ENCODE measurements at places on chromosomes 7 and 10.
A peak's percentile ranks its signal among the peaks of the same experiment; 100 is the strongest.

- DNase-seq = no peak
Observed at GRCh38 chr10:4511509-4511908, 314.5 kb upstream of the AKR1E2 start.

DNA sequence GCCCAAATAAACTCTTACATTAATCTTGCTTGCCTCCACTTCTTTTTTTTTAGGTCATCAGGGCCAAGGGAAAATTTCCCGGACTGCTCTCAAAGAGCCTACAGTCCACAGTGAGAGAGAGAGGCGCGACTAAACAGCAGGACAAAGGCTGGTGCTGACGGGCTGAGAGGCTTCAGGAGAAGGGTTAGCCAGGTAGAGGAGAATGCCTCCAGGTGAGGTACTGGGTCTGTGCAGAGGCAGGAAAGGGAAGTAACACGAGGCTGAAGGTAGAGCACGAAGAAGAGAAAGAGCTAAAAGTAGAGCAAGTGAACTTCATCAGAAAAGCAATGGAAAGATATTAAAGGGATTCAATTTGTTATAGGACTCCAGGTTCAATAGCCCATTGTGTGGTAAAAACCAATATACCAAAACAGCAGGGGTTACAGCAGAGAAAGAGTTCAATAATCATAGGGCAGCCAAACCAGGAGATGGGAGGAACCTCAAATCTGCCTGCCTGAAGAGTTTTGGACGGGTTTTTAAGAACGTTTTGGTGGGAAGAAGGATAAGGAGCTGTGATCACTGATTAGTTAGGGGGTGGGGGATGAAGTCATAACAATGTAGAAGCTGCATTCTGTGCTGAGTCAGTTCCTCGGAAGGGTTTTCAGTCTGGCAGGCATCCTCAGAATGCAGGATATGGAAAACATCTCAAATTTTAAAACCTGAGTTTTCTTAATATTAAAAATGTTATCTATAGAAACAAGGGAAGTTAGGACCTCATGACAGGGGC, 171.5 kb downstream of the AKR1D1 start:
- DNase-seq = no peak

DNA sequence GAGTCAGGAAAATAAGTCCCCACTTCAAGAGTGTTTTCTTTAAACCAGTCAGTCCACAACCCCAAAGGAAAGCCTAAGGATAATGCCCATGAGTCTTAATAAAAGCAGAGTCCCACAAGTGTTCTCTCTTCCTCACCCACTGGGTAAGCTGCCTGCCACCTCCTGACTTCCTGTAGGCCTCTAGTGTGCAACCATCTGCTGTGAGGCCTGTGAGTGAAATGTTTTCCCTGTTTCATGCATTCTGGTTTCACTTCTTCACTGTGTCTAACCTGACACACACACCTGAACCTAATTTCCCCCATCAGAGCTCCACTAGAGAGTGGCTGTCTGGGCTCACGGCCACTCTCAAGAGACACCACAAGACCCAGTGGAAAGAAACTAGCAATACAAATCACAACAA, 38.9 kb upstream of the GDF10 start:
- no peak for DNase-seq

GRCh38 chr10:129058664-129059155, 408.3 kb upstream of the MGMT start:
- DNase-seq = no peak

DNA sequence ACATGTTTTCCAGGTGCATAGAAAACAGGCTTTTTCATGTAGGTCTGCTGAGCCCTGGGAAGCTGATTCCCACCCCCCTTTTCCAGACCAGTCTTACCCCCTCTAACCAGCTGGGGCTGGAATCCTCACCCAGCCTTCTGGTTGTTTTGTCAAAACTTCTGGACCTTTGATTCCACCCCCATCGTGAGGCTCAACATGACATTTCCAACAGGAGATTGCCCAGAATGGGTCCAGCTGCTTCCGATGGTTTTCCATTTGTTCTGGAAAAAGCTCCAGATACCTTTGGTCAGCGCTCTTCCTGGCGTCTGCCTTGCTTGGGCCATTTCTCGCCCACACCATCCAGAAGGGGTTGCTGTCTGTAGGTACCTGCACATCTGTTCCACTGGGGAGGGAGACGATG, 41.5 kb downstream of the MINDY4 start:
- no peak for DNase-seq

DNA sequence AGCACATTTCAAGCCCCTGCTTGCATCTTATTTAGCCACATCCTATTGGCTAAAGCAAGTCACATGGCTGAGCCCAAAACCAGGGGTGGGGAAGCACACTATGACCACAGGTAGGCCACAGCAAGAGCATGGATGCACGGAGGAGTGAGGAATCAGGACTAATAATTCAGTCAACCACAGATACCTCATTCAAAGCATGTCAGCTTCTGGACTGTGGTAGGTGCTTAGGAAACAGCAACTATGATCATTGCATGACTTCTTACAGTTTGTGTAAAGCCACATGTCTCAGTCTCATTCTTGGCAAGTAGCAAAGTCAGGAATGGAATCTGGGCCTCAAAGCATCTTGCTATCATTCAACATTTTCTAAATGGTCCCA, 79.0 kb upstream of the EMX2 start:
- no peak for DNase-seq

DNA sequence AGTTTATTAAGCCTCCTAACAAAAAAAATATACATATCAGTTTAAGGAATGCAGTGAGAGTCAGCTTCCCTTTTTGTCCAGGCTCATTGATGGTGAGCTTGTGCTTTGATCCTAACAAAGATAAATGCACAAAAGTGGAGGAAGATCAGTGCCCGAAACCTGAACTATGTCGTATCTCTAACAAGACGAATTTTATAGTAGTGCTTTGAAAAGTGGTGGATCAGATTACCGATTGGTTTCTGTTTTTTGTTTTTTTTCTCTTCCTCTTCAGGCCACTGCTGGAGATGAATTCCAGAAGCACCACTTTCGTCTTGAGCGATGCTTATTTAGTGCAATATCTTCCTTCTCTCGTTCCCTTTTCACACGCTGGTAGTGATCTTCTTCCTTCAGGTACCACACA, 72.8 kb downstream of the RHOBTB1 start:
- no peak for DNase-seq

DNA sequence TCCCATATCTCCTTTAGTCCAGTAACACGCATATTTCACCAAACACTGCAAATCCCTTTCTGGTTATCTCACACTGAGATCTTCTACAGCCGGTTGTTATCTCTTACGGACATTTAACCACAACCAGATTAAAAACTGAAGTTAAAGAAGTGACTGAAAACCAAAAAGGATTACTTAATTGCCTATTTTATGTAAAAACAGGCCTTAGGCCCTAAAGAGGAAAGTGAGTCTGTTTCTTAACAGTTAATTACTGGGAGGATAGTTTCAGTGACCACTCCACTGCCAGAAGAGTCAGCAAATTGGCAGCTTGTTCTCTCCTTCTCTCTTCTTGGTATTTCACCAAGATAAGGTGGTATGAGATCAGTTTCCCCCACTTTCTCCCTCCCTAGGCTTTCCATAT, 161.9 kb upstream of the MEOX2 start:
- DNase-seq = no peak

DNA sequence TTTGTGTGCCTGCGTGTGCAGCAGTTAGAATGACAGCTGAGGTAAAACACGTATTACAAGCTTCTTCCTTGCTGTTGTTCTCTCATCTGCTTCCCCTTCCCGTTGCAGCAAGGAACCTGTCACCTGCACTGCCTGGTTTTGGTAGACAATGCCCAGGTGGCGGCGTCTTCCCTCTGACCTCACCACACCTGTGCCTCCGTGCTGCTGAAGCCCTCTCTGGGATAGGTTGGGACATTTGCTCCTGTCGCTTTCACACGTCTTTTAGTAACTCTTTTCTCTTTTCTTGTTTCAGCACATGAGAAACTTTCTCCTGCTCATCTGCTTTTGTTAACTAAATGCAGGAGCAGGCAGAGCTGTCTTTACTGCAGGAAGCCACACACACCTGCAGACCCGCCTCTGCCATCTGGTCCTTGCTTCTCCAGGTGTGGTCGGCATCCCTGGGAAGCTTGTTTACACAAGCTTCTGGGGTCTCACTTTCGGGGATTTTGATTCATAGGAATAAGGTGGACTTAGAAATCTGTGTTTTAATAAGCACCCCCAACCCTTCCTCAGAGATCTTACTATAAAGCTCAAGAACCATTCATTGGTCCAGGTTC, 60.7 kb upstream of the EXOC6 start:
- DNase-seq = no peak

- no peak for DNase-seq
Observed at GRCh38 chr10:12597788-12598765, 248.7 kb downstream of the CAMK1D start.

- DNase-seq = no peak
Observed at GRCh38 chr10:80542053-80542452, 4.4 kb downstream of the SH2D4B start.

- DNase-seq = no peak
Observed at GRCh38 chr7:97024209-97025129, at the start of gene DLX5. Gene DLX5, minus strand, starts transcription at chr7:97024831. Its CDS starts 208 bp downstream, at chr7:97024623.

DNA sequence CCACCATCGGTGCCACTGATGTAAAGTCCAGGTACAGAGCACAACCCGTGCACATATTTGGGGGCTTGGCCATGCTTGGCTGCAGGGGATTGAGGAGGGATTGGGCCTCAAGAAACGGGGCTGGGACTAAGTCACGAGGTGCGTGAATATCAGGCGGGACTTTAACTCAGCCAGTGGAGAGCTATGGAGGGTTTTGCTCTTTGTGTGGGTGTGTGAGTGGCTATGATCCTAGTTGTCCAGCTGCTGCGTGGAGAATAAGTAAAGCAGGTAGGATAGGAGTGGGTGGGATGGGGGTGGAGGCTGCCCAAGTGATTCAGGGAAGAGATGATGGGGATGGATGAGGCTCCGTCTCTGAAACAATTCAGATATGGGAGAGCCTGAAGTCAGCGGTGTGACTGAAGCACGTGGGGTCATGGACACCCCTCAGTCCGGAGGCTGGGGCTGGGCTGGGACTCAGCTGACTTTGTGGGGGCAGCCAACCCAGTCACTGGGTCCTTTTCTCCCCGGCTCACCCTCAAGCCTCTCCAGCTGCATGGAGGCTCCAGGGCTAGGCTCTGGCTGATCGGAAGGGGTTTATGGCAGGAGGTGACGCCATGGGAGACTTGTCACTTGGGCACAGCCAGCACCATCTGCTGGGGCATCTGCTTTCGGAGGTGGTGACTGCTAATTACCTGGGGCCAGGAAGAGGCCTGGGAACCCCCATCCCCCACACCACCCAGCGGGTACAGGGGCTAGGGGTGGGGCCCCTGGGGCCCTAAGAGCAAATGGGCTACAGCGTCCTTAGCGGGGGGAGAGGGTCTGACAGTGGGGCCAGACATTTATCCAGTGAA, 1.7 kb upstream of the LFNG start:
- DNase-seq = peak; percentile 37

GRCh38 chr7:18469316-18469715, 26.2 kb upstream of the HDAC9 start:
- DNase-seq = no peak

GRCh38 chr10:11504566-11505285, 106.7 kb downstream of the USP6NL start:
- no peak for DNase-seq

GRCh38 chr7:93715234-93715633, 140.7 kb upstream of the CALCR start:
- DNase-seq = no peak

- no peak for DNase-seq
Observed at GRCh38 chr7:90568213-90568612, 27.9 kb upstream of the CDK14 start.

DNA sequence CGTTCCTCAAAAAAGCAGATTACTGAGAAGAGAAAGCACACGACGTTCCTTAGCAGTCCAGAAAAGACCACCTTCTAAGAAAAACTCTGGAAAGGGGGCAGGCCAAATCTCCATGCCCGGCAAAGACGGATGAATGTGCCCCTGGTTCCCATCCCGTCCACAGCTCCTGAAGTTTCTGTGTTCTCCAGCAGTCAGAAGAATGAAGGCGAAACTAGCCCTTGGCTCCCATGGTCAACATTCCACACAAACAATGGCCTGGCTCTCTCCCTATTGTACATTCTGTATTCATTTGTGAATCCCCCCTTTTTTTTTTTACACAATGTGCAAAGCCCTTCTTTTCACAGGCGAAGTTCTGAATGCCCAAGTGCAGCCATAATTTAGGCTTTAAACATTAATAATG, 5.3 kb downstream of the CTBP2 start:
- no peak for DNase-seq

DNA sequence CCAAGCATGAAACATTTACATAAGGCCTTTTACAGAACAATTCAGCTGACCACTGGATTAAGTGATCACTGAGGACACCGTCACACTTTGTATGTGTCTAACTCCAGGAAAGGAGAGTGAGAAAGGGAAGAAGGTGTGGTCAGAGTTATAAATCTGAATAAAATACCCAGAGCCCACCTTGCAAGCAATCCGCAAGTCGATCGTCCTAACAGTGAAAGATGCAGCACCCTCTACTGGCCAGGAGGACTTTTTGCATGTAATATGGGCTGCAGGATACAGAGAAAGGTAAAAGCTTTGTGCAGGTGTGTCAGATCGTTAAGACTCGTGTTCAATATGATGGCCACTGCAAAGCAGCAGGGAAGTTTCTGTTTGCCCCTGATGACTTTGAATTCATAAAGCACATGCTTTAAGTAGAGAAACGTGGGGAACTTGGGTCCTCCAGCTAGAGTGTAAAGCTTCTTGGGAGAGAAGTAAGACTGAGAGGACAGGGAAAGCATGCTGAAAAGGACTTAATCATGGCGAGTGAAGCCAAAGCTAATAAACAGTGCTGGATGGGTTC, 68.5 kb upstream of the BMPER start:
- DNase-seq = no peak

GRCh38 chr7:80681272-80681885, 42.9 kb downstream of the CD36 start:
- DNase-seq = no peak

GRCh38 chr10:49688920-49689319, 9.5 kb downstream of the C10orf53 start:
- no peak for DNase-seq

GRCh38 chr10:44703241-44704155, 207.6 kb upstream of the TMEM72 start:
- no peak for DNase-seq

DNA sequence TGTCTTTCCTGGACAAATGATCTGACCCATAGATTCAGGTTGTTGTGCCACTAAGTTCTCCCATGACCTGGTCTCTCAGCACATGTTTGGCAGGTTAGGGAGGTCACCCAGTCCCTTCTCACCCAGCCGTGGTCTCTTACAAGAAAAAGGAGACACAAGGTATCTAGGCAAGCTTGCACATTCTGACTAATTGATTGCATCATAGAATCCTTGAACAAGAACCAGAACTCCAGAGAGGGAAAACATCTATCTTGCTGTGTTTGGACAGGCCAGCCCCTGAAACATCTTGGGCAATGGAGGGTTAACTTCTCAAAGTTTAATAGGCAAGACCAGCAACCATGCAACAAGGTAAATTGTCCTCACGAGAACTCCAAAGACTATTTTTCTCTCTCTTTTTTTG, 8.5 kb upstream of the HK1 start:
- no peak for DNase-seq

DNA sequence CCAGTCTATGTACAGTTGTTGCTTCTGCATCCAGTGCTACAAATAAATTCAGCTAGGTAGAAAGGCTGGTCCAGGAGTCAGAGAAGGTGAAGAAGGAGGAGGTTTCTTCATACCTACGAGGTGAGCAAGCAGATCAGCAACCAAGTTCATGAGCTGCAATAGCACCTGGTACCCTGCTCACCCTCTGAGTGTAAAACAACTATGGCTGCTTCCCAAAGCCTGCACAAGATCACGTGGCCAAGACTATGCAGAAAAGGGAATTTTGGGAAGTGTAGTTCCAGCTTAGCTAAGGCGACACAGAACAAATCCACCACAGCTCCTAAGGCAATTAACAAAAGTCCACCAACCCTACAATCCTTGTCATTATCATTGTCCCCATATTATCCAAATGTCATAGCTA, 95.9 kb upstream of the AUTS2 start:
- DNase-seq = no peak
